Right ventricle myocardium superior (tissue), 1 donor: ENCODE measurements at places on chromosomes 1 and 21. TPM values are rescaled to one million over a fixed set of nuclear protein-coding genes. Genes with fewer than 3 reads are reported as not detected.
A peak's percentile ranks its signal among the peaks of the same experiment; 100 is the strongest.

- no peak for DNase-seq
These were observed 519.7 kb downstream of the KCNT2 start for GRCh38 chr1:196088541-196088940.

GRCh38 chr1:240094041-240094722 is 2.5 kb downstream of the FMN2 start:
- DNase-seq: no peak

DNA sequence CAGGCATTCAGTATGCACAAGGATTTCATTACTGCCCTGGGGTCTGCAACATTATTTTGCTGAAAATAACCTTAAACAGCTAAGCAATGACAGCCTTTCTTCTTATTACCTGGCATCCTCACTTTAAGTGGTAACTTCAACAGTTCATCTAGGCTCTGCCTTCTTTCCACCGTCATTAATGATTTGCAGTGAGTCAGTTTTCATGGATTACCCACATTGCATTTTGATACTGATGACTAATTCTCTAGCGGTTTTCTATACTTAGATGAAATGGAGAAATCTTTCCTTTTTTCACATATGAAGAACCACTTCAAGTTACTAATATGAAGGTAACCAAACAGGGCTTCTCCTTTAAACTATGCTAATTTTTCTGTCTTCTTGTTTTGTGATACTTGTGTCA is 226.9 kb upstream of the TMPRSS15 start:
- no peak for DNase-seq

GRCh38 chr21:44520326-44521300 is 19.4 kb downstream of the KRTAP10-1 start:
- DNase-seq: peak; percentile 30

- no peak for DNase-seq
These were observed 6.3 kb downstream of the HPCA start for GRCh38 chr1:32892368-32893197.

GRCh38 chr1:74471470-74471869 is 40.9 kb downstream of the LRRC53 start:
- DNase-seq: no peak

- DNase-seq: no peak
These were observed 81.2 kb downstream of the TOMM20 start for GRCh38 chr1:235047331-235047871.

DNA sequence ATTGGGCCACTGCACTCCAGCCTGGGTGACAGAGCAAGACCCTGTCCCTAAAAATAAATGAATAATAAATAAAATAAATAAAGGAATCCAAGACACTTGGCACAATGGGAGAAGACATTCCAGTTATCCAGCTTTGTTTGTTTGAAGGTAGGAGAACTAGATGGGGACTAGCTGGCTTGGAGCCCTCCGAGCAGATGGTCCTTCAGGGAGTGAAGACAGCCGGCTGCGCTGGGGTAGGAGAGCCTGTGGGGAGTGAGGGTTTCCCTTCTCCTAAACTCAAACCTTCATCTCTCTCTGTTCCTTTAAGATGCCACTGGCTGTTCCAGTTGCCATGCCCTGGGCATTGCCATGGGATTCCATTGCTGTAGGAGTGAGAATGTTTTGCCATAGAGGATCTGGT is 120.6 kb downstream of the NAV1 start:
- DNase-seq: no peak

Gene TOR1AIP2
- total RNA-seq: 42.8 TPM

Gene TNFSF4
- 0.73 TPM for total RNA-seq

Gene PLA2G2C
- not detected for total RNA-seq

Gene EPRS1
- total RNA-seq: 55.2 TPM

Gene SYNC
- 22.1 TPM for total RNA-seq
